ENCODE measurements at places on chromosomes 6 and 20.

DNA sequence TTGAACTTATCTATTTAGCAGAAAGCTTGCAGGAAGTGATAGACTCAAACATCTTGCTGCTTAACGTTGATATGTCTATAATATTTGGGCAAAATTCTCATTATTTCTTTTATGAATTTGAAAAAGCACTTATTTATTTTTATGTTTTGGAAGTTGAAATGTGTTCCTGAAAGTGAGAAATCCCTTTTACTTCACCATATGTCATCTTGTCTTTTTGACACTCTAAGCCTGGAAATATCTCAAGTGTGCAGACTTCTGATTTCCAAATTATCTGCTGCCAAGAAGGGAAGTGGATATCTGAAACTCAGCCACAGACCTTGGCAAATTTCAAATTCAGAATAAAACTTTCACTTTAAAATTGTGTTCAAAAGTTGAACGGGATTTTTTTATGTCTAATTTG lies 368.7 kb upstream of the MANEA start:
- DNase-seq: no peak

- peak; percentile 45 for DNase-seq
These were observed 52.1 kb upstream of the BEND6 start for GRCh38 chr6:56902641-56903464.

- DNase-seq: no peak
These were observed 1.9 kb downstream of the ID1 start for GRCh38 chr20:31606804-31607639.

GRCh38 chr20:54497931-54498718 lies 22.7 kb downstream of the DOK5 start:
- no peak for DNase-seq

- no peak for DNase-seq
These were observed 921.8 kb upstream of the GJE1 start for GRCh38 chr6:141210901-141211300.

- DNase-seq: no peak
These were observed 1.3 kb upstream of the ANGPT4 start for GRCh38 chr20:917416-917815.

GRCh38 chr6:20411953-20412681 lies 10.4 kb downstream of the E2F3 start:
- DNase-seq: no peak

DNA sequence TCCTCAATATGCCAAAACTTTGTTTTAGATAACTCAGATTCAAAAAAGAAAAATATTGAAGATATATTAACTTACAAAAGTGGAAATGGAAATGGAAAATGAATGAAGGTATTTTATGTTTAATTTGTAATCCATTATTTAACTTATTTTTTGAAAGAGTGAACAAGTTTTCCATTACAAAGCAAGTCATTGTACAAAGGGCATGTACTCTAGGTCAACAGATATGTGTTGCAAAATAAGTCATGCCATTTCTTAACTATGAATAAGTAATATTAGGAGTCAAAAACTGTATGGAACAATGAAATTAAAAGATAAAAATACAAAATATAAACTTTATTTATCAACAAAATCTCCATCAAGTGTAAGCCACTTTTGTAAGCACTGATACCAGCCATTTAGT lies 25.9 kb upstream of the DEFB113 start:
- no peak for DNase-seq

- DNase-seq: no peak
These were observed 149.7 kb upstream of the SGK1 start for GRCh38 chr6:134467620-134468019.
